ENCODE measurements at places on chromosomes 1 and 21.

DNA sequence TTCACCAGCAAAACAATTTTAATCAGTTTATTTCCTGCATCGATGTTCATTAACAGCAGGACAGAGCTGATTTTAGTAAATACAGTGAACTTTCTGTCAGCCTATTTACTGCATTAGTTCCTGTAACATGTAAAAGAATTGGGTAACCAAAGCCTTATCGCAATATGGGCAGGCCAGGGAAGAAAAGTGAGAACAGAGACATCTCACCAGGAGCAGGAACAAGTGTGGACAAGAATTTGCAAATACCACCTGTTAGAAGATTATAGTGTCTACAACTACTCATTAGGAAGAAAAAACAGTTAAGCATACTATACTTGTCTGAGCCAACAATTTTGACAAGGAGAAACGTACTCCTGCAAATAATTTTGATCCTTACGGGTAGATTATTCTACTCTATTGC lies 1293.9 kb downstream of the PLA2G4A start:
- DNase-seq: no peak

GRCh38 chr1:31669786-31670592 lies 25.3 kb upstream of the PEF1 start:
- no peak for DNase-seq

GRCh38 chr1:209383422-209383821 lies 200.1 kb upstream of the CAMK1G start:
- no peak for DNase-seq

- no peak for DNase-seq
Observed at GRCh38 chr21:44374601-44375280, 21.3 kb downstream of the TRPM2 start.

GRCh38 chr1:237975903-237976302 lies 85.2 kb upstream of the ZP4 start:
- no peak for DNase-seq

DNA sequence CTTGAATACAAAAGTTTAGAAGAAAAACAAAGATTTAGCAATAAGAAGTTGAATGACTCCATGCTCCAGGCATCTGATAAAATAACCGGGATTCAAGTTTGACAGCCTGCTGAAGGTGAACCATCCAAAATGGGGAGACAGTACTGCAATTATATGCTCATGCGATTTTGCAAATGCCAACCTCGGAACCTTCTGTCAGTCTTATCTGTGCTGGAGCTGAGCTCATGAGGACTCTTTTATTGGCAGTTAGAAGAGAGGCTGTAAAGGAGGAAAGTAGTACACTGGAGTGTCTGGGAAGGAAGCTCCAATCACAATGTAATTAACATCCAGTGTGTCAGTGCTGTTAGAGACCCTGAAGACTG lies 170.0 kb downstream of the GALNT2 start:
- no peak for DNase-seq

GRCh38 chr1:53560581-53561502 lies 101.6 kb downstream of the DMRTB1 start:
- DNase-seq: no peak

- DNase-seq: peak; percentile 53
Observed at GRCh38 chr1:208245185-208245705, 1.1 kb upstream of the PLXNA2 start.

DNA sequence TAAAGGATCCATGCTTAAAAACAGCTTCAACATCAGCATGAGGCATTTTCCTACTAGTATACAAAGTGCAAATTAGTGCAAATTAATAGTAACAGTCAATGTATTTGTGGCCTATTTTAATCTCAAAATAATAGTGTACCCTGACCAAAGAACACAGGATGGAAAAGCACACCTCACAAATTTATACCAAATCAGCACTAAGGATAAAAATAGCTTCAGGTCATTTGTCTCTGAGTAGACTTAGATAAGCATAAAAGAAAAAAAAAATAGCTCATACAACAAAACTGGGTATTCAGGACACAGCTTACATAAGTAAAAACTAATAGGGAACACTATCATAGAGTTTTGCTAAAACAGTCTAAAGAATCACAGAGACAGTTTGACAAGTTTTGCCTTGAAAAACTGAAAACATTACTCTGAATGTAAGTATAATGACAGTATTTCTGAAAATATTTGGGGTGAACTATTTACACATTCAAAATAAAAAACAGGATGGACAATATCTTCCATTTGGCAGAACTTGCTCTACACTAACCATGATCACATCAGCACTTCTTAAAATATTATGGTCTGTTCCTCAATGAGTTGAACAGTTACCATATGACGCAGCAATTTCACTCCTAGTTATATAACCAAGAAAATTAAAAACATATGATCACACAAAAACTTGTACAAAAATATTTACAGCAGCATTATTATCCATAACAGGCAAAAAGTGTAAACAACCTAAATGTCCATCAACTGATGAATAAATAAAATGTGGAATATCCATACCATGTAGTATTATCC lies 46.3 kb downstream of the RNF115 start:
- DNase-seq: no peak

DNA sequence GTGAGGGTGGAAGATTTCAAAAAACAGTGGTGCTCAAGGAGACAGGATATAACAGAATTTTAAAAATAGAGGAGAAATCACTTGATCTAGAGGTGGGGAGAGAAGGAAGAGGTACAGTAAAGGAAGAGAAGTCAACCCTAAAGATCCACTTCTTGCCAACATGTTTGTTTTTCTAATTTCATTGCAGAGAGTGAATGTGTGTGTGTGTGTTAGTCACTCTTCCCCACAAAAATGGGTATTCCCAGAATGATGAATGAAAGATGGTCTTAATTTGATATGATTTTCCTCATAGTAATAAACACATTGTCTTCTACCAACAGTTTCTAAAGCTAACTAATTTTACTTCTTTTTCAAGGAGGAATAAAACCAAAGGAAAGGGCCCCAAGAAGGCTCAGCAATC lies 74.2 kb upstream of the NGF start:
- DNase-seq: no peak

- no peak for DNase-seq
Observed at GRCh38 chr1:7366955-7367665, 404.0 kb upstream of the VAMP3 start.

DNA sequence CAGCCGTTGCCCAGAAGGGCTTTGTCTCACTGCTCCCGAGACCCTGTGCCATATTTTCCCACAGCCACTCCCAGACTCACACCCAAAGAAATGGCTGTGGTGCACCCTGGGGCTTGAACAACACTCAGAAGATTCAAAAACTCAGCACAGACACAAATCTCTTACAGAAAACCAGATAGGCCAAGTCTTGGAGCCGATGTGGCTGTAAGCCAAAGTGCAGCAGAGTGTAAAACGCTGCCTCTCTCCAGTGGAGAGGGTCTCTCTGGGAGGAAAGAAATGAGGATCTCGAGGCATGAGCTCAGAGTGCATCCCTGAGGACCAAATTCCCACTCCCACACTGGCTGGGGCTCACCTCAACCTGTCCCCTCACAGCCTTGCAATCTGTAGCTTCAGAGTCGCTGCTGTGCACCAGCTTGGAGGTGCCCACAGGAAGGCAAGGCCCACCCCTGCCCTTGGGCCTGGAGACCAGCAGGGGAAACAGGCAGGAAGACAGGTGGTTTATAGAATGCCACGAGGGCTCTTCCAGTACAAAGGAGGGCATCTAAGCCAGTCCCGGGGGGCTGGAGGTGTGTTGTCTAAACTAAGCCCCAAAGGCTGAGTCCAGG lies 171.3 kb upstream of the AJAP1 start:
- no peak for DNase-seq

GRCh38 chr1:30011970-30012369 lies 711.4 kb downstream of the MATN1 start:
- no peak for DNase-seq

GRCh38 chr1:59670662-59671061 lies 144.1 kb upstream of the HOOK1 start:
- no peak for DNase-seq

DNA sequence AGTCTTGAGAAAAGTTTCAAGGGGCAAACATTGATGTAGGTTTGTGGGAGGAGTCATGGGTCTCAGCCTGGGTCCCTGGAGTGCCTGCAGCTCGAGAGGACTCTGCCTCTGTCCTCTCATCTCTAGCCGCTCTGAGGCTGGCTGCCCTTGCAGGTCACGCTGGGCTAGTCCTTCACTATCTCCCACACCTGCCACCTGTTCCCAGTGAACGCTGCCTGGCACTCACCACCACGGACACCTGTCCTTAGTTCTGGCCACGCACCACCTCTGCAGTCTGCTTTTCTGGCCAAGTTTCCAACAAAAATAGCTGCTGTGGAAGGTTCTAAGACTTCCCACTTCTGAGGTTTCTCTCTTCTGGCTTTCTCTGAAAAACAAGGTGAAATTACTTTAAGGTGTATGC lies 52.5 kb downstream of the SH3BGR start:
- no peak for DNase-seq

DNA sequence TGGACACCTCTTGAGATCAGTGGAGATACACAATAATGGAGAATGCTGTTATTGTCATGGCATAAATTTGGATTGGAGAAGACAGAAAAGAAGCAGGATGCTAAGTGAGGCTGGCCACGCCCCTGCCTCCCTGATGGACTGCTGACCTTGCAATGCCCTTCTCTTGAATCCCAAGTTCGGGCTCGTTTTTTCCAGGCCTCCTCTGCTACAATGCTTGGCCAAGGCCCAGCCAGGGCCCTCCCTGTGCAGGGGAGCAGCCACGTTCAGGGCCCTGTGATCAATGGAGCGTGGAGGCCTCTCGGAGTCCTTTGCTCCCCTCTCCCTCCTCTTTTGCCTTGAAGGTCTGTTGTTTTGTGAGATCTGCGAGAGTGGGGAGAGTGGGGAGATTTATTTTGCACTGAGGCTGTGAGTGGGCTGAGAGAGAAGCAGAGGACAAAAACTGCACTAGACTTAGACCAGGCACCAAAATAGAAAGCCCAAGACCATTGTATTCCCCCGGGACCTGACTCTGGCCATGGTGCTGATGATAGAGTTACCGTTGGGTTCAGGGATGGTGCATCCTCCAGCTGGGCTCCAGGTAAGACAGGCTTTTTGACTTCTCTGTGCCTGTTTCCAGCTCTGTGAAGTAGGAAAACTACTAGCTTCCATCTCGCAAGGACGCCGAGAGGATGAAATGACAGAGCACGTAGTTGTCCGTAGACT lies 268.6 kb downstream of the KAZN start:
- DNase-seq: no peak

GRCh38 chr1:210525716-210526454 lies 197.2 kb downstream of the HHAT start:
- no peak for DNase-seq

DNA sequence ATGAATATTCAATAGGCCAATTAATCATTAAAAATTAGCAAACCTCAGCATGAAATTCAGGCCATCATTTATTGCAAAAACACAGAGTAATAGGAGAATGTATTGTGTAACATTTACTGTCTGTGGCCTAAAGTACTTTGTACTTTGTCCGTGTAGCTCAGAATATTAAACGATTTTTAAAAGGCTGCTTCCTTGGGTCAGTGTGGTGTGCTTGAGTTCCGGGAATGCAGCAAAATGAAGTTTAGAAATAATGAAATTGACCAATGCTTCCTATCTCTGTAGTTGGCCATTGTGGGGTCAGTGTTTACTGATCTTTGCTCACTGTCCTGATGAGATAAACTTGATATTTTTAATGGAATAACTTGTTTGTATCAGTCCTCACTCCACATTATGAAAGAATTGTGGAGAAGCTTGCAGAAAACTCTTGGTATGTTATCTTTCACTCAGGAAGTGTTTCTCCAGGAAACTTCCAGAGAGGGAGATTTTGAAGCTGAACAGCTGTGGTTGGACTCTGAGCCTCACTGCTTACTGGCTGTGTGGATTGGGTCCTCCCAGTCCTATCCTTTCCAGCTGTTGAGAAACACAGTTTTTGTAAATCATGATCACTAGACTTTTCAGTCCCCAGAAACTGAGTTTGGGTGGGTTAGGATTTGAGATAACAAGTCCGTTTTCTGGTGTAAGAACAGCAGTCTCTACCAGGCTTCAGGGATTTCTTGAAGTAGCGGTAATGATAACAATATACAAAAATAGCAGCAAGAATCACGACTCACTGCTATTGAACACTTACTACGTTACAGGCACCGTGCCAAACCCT lies 19.2 kb upstream of the MTARC1 start:
- no peak for DNase-seq

GRCh38 chr1:10943991-10944730 lies 68.3 kb upstream of the TARDBP start:
- no peak for DNase-seq

DNA sequence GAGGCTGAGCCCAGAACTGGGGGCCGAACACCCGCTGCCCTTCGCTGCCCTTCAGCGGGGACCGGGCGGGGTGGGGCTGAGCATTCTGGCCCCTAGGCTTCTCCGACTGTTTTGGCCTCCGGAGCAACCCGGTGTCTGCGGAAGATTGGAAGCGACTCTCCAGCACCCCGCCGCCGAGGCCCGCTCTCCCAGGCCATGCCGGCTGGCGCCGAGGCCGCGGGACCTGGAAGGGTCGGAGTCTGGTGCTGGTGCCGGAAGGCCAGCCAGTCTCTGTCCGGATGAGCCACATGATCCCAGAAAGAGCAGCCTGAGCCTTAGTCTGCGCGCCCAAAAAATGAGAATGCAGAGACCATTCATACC lies 272.0 kb downstream of the FOXD2 start:
- no peak for DNase-seq

GRCh38 chr21:28480470-28480869 lies 512.2 kb downstream of the LTN1 start:
- no peak for DNase-seq

GRCh38 chr1:229098361-229098760 lies 172.6 kb upstream of the RAB4A start:
- DNase-seq: no peak

- no peak for DNase-seq
Observed at GRCh38 chr1:243842978-243843511, 7.0 kb downstream of the AKT3 start.

- DNase-seq: no peak
Observed at GRCh38 chr1:14083277-14083676, 383.3 kb downstream of the PRDM2 start.

DNA sequence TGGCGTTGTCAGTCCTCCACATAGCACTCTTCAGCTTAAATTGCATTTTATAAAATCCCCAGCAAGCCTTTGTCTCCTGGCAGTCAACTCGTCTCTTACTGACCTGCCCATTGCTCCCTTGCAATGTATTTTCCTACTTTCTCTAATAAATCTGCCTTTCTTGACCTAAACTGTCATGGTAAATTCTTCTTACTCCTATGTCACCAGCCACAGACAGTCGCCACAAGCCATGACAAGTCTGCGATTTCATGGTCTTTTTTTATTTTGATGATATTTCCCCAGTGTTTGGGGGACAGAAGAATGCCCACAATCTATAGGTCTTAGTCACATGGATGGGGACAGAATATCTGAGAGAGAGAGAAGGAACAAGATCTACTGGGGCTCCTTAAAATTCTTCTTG lies 8.4 kb downstream of the IFNAR2 start:
- no peak for DNase-seq

DNA sequence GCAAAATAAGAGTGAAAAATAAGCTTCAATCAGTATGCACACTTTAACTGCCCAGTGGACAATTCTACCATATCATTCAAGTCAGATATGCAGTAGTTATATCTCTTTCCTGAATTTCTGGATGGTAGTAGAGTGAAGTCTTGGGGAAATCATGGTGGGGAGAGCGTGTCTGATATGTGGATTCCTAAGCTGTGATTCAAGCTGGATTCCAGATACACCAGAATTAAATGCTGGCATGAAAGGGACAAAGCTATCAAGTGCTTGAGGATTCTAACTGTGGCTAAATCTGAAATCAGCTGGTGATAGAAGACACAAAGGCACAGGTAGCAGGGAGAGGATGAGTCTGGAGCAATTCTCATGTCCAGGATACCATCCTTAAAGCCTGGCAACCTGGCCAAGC lies 323.5 kb downstream of the DUSP10 start:
- no peak for DNase-seq

- DNase-seq: no peak
Observed at GRCh38 chr1:237227476-237227875, 185.5 kb downstream of the RYR2 start.

- DNase-seq: no peak
Observed at GRCh38 chr1:110235834-110236682, 25.9 kb downstream of the KCNC4 start.

All from stimulated activated CD8-positive, alpha-beta memory T cell treated with anti-CD3 and anti-CD28 coated beads, Interleukin-7, amount 100 ng/mL, for 1 hour (primary cell).